ENCODE measurements at places on chromosomes 6 and 20.

- no peak for DNase-seq
These were observed 232.8 kb downstream of the MYLK4 start for GRCh38 chr6:2517855-2518473.

DNA sequence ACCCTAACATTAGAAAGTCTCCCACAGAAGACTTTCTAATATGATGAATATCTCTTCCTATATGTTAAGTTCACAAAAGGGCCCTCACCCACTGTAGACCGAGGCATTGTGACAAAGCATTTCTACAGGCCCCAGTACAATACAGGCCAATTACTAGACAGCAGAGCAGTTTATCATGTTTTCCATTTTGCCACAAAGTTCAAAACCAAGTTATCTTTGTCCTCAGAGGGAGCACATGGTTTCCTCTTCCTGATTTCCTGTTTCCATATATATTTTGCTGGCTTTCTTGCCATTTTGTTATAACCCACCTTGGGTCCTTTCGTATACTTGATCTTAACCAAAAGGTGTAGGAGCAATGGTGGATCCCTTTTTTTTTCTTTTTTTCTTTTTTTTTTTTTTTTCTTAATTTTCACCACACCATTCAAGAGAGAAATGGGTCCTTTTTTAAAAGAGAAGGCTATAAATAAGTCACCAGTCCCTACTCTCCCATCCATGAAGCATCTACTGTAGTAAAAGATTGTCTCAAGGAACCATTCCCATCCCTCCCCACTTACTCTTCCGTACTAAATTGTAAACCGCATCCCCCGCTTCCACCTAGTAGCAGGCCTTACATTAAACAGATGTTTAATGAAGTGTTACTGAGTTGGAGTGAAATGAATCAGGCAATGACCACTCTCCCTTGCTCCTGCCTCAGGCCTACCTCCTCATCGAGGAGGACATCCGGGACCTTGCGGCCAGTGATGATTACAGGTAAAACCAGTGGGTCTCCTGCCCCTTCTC is 2.1 kb upstream of the UBE2C start:
- no peak for DNase-seq

- DNase-seq, result no peak
These were observed 439.9 kb upstream of the RNF217 start for GRCh38 chr6:124522335-124522734.

DNA sequence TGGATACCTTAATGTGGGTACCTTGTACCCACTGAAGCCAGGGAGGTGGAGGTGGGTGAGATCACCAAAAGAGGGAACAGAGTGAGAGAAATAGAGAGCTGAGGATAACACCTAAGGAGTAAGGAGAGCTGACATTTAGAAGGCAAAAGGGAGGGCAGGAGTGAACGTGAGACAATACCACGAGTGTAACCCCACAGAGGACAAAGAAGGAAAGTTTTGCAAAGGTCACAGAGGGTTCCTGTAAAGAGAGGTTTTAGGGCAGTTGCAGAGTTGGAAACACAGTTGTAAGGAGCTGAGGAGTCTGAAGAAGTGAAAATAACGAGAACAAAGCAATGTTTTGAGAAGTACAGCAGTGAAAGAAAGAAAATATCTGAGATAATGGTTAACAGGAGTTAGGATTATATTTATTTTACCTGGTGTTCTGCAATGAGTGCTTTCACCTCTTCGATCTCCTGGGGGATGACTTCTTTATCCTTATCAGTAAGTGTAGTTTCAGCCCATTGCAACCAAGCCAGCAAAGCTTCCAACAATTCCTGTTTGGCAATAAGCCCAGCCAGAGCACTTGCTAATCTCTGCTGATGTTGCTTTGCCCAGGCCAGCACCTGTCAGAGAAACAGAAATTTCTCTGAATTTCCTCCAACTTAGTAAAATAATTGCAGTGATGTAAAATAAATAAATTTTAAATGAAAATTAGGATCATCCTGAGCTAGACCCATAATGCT is 166.8 kb downstream of the DST start:
- DNase-seq, result no peak

DNA sequence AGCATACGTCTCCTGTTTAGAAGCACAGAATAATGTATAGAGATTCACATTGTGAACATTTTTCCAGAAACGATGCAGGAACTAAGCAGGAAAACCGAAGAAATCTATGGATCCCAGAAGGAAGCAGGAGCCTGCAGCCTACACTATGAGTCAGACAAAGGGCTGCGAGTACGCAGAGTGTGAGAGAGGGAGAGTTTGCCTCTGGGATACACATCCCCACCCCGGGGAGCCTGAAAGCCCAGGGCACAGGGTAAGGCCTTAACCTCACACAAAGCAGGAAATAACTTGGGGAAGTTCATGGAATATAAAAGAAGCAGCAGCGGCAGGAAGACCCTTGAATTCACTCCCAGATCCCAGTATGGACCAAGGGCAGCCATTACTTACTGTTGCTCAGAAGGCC is 842.1 kb upstream of the MANEA start:
- no peak for DNase-seq

DNA sequence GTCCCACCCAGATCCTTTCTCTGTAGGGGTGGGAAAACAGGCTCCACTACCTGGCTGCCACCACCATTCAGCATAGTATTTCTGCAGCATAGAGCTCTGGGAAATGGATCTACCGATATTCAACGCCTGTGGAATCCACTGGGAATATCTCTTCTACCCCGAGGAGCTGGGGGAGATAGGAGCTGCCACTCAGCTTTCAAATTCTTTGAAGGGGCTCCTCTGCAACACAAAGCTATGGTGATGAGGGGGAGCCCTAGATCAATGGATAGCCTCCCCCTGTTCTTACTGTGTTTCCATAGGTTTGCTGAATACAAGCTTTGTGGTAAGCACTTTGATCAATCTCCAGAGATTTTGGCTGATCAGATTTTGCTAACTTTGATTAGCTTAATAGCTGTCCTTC is 12.9 kb downstream of the FAM50B start:
- no peak for DNase-seq

- no peak for DNase-seq
These were observed 30.1 kb downstream of the ARFGEF2 start for GRCh38 chr20:48951646-48952045.

All from H54 (cell line).